ENCODE measurements at places on chromosomes 13 and 19.

GRCh38 chr19:4556597-4557127 lies 2.8 kb downstream of the SEMA6B start:
- no peak for DNase-seq

DNA sequence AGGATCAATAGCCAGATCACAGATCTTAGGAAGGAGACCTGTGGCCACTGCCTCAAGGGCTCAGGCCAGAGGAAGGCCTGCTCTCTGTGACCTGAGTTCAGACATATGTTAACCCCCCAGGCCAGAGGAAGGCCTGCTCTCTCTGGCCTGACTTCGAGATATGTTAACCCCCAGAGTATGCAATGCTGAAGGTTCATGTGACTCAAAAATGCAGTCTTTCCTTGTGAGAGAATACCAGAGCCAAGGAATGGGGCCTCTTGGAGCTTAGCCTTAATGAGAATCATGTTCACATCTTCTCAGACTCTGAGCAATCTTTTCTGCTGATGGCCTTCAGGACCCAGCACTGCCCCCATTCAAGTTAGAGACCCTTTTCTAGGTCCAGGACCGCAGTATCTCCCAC lies 36.7 kb downstream of the MBNL2 start:
- no peak for DNase-seq

- no peak for DNase-seq
Measured at GRCh38 chr13:59416561-59416960, 747.2 kb downstream of the DIAPH3 start.

GRCh38 chr13:41061914-41062837 lies 867 bp downstream of the WBP4 start:
- peak; percentile 50 for DNase-seq

DNA sequence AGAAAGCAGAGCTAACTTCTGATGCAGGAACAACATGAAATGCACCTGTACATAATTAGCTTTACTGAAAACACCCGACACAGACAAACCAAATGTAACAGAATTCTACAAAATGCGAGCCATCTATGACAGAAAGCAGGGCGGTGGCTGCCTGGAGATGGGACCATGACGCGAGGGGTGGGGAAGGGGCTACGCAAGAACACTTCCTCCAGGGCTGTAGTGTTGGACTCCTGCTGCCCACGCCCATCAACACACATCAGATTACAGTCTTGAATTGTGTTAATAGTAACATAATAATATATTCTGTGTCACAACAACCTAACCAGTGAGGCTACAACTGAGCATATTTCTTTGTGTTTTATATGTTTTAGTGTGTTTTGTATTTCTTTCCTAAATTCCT lies 103.2 kb downstream of the SPACA7 start:
- no peak for DNase-seq

DNA sequence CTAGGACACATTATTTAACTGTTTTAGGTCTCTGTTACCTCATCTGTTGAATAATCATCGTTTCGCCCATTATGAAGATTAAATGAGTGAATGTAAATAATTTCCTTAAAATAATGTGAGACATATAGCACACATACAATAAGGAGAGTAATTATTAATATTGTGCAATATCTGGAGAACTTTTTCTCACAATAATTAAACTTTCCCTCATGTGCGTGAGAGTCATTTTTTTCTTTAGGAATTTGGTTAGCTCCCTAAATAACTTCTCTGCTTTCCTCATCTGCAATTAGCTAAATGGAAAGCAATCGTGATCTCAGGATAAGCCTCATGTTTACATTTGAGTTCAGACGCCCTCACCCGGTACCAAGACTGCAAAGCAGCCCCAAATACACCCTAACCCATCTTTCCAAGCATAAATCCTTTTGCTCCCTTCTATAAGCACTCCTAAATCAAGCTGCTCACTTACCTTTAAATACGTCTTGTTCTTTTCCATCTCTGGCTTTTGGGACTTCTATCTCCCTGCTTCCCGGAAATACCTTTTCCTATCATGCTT lies 78.8 kb downstream of the MZT1 start:
- no peak for DNase-seq

DNA sequence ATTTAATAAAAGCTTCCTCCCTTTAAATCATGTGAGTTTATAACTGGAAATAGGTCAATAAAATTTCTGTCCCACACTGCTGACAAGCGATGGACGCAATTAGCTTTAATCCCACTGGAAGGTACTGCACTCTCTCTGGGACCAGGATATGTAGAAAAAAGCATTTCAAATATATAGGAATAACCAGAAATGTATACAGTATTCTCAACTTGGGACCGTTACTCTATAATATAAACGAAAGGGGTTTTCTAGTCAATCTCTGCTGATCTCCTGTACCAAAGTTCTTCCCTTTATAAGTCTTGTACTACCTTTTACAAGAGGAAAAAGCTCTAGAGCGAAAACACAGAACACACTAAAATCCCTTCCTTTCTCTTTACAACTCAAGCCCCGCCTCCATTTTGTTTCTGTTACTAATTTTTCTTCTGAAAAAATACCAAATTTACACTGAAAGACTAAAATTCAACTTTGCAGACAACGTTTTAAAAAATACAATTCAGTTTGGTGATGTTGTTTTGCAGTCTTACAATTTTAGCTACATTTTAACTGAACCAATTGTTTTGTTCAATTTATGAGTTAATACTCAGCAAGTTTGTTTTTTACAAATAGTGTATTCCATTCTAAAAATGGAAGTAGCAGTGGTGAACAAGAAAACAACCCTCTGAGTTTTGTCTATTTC lies 1.7 kb upstream of the USPL1 start:
- no peak for DNase-seq

DNA sequence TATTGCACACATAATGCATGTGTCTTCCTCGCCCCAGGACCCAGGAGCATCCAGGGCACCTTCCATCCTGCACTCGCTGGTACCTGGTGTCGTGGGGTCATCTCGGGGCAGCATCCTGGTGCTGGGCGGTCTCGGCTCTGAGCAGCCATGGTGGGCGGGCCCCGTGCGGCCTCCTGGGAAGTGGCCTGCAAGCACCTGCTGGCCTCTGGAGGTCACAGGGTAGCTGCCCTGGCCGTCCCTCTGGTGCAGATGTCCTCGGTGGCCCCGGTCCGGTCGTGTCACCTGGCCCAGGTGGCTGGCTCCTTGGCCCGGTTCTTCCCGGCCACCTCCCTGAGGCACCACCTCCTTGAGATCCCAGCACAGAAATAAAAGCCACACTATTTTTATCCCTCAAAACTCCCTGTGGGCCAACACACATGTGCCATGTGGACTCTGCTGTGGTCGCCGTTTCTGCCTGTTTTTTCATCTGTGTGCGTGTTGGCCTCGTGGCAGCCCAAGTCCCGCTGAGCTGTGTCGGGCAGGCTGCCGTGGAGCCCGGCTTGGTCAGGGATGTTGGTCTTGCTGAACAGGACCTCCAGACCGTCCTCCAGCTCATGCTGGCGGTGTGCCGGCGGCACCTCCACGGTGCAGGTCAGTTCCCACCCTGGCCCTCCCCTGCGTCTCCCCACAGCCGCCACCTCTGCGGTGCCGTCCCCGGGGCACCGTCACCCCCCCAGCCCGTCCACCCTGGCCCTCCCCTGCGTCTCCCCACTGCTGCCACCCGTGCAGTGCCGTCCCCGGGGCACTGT lies 5.0 kb upstream of the GZMM start:
- DNase-seq = no peak

Measured in SHP77 (cell line).